RWPE1 (cell line): ENCODE measurements at places on chromosomes 7 and 10.

DNA sequence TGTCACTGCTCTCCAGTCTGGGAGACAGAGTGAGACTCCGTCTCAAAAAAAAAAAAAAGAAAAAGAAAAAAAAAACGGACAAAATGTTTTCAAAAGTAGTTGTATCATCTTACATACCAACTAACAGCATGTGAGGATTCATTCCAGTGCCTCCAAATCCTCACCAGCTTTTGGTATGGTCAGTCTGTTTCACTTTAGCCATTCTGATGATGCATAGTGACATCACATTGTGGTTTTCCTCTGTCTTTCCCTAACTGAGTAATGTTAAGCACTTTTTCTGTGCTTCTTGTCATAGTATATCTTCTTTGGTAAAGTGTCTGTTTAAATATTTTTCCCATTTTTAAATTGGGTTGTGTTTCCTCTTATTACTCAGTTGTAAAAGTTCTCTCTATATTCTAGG is 251.4 kb upstream of the CTBP2 start:
- DNase-seq: peak; percentile 72

DNA sequence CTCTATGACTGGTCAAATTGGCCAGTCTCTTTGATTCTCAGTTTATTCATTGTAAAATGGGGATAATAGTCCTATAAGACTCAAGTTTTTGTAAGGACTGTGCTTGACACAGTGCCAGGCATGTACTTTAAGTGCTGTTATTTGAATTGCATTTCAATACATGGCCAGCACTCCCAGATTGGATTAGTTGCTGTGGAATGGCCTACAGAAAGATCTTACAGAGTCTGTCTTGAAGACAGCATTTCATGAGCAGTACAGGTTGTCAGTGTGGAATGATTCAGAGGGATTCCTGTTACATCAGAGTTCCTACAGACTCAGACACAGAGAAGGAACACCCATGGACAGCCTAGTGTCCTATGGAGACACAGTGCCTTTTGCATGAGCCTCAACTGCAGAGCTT is 238.1 kb upstream of the BMPER start:
- DNase-seq: no peak

- no peak for DNase-seq
Observed at GRCh38 chr7:99677013-99677647, 2.7 kb downstream of the CYP3A5 start.

- DNase-seq: no peak
Observed at GRCh38 chr10:97067716-97068391, 117.9 kb downstream of the SLIT1 start.

DNA sequence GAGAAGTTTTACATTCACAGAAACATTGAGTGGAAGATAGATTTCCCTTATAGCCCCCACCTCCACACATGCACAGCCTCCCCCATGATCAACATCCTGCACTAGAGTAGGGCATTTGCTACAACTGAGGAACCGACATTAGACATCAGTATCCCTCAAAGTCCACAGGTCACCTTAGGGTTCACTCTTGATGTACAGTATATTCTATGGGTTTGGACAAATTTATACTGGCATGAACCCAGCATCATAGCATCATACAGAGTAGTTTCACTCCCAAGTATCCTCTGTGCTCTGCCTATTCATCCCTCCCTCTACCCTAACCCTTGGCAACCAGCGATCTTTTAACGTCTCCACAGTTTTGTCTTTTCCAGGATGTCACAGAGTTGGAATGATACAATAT is 64.4 kb downstream of the VSTM4 start:
- no peak for DNase-seq

DNA sequence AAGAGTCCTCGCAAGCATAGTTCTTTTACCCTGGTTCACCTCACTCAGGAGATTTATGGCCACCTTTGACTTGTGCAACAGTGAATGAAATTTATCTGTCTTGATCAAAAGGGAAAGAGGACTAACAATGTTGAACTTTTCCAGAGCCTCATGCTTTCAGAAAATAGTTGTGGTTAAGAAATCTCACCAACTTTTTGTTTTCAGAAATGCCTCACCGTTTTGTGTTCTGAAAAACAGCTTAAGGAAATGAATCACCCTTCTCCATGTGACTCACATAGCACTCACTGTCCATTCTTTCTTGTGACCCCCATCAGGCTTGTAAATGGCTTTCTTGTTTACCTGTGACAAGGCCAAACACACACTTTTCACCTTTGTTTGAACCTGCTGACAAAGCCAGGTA is 148.6 kb upstream of the FAM3C start:
- DNase-seq: peak; percentile 92

GRCh38 chr7:154759989-154760388 is 242.9 kb downstream of the PAXIP1 start:
- DNase-seq: no peak
